Gastrocnemius medialis (tissue), 4 donors: ENCODE measurements at places on chromosomes 7 and 10.

GRCh38 chr10:53314876-53315275 lies 542.3 kb upstream of the MBL2 start:
- DNase-seq, result no peak
- no peaks in the 10 kb centered on the region for H3K36me3 ChIP-seq
- H3K27me3 ChIP-seq, result no peaks in the 10 kb centered on the region
- no peaks in the 10 kb centered on the region for H3K4me1 ChIP-seq
- H3K4me3 ChIP-seq, result no peak overlapping the region
- H3K27ac ChIP-seq, result no peak overlapping the region

- H3K36me3 ChIP-seq, result no peaks in the 10 kb centered on the region
- H3K4me3 ChIP-seq, result no peak overlapping the region
- H3K27ac ChIP-seq, result no peak overlapping the region
- H3K27me3 ChIP-seq, result no peaks in the 10 kb centered on the region
Measured at GRCh38 chr7:43077732-43078391, 34.6 kb upstream of the HECW1 start.

DNA sequence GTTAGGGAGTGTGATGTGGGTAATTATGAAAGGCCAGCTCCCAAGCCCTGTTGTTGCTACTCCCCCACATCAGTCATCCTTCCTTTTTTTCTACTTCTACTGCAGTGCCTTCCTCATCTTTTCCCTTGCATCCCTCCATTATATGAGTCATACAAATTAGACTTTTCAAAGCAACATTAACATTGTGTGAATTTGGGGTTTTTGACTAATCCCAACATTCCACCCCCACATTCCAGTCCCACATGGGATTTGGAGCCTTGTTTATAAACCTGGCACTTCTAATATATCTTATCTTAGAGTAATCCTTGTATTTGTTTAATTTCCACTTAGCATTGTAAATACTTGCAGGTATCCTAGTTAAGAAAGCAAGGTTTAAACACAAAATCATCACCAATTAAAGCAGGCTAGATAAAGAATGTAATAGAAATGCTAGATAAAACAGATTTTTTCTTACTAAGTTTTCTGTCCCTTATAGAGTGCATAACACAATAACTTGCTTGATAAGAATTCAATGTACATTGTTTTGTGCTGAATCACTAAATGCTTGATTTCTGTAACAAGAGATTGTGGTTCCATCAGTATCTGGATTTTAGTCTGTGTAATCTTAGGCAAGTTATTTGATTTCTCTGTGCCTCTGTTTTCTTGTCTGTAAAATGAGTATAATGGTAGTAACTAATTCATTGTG lies 165.8 kb downstream of the CFTR start:
- H3K4me1 ChIP-seq, result no peaks in the 10 kb centered on the region
- H3K36me3 ChIP-seq, result no peaks in the 10 kb centered on the region
- DNase-seq, result no peak
- H3K27me3 ChIP-seq, result no peaks in the 10 kb centered on the region
- H3K4me3 ChIP-seq, result no peak overlapping the region

DNA sequence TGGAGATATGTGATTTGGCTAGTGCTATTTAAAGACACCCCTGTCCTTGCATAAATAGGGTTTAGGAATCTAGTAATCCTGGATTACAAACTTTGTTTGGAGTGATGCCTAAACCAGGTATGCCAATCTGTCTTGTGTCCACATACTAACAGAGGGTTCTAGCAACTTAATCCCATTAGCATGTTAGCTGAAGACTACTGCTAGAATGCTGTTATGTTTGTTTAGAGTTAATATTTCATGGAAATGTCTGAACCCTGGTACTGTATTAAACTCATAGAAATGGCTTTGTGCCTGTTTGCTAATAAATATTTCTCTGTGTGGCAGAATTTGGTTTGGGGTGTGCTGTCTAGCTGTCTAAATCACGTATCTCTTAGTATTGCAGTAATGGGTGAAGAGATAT lies 150.8 kb downstream of the PFKFB3 start:
- no peak overlapping the region for H3K27ac ChIP-seq
- H3K4me1 ChIP-seq, result no peaks in the 10 kb centered on the region

- peaks cover 7% of the 10 kb centered on the region for H3K4me1 ChIP-seq
- H3K27me3 ChIP-seq, result peaks cover 3% of the 10 kb centered on the region
- DNase-seq, result no peak
- no peaks in the 10 kb centered on the region for H3K36me3 ChIP-seq
- peak overlapping the region; percentile 87 for H3K27ac ChIP-seq
- H3K4me3 ChIP-seq, result peak overlapping the region; percentile 72
Measured at GRCh38 chr10:22252224-22252800, 34.5 kb upstream of the EBLN1 start.

- H3K27ac ChIP-seq, result no peak overlapping the region
- DNase-seq, result no peak
- H3K27me3 ChIP-seq, result peaks cover 5% of the 10 kb centered on the region
- H3K36me3 ChIP-seq, result no peaks in the 10 kb centered on the region
- no peaks in the 10 kb centered on the region for H3K4me1 ChIP-seq
- H3K4me3 ChIP-seq, result no peak overlapping the region
Measured at GRCh38 chr10:28509286-28509685, 23.6 kb upstream of the WAC start.

DNA sequence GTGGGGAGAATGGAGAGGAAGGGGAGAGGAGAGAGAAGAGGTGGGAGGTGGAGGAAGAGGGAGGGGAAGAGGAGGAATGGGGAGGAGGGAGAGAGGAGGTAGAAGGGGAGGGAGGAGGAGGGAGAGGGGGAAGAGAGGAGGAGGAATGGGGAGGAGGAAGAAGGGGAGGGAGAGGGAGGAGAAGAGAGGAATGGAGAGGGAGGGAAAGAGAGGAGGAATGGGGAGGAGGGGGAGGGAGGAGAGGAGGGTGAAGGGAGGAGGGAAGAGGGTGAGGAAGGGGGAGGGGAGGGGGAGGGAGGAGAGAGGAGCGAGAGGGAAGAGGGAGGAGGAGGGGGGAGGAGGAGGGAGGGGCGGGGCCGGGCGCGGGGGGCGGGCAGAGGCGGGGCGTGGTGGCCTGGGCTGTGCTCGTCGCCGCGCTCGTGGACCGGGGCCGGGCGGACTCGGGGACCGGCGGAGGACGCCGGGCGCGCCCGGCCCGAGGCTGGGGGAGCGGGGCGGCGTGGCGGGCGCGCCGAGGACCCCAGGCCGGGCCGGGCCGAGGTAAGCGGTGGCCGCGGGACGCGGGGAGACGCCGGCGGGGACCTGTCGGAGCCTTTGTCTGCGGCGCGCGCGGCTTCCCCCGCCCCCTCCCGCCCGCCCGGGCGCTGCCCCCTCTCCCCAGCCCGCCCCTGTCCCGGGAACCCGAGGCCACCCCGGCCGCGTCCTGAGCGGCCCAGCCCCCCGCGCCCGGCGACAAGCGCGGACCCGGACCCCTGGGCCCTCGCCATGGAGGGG lies at the start of gene SLC29A4:
Gene SLC29A4 (plus strand): TSS at position 401 of the 774 bp plus-strand sequence. CDS start 4,874 bp downstream, outside the sequence.
- H3K27ac ChIP-seq, result no peak within 1 kb of the TSS
- no peaks in the 10 kb centered on the region for H3K4me1 ChIP-seq
- H3K4me3 ChIP-seq, result peak within 1 kb of the TSS; percentile 47
- no peak for DNase-seq

GRCh38 chr7:105675934-105676371 lies 94.7 kb upstream of the EFCAB10 start:
- no peak for DNase-seq
- no peak overlapping the region for H3K27ac ChIP-seq
- peaks cover 65% of the 10 kb centered on the region for H3K4me1 ChIP-seq
- no peaks in the 10 kb centered on the region for H3K27me3 ChIP-seq
- no peak overlapping the region for H3K4me3 ChIP-seq
- no peaks in the 10 kb centered on the region for H3K36me3 ChIP-seq

GRCh38 chr7:112172870-112173567 lies 33.2 kb downstream of the DOCK4 start:
- H3K36me3 ChIP-seq, result no peaks in the 10 kb centered on the region
- H3K27ac ChIP-seq, result peak overlapping the region; percentile 57
- peaks cover 15% of the 10 kb centered on the region for H3K4me1 ChIP-seq
- no peaks in the 10 kb centered on the region for H3K27me3 ChIP-seq

- H3K27me3 ChIP-seq, result no peaks in the 10 kb centered on the region
- no peaks in the 10 kb centered on the region for H3K4me1 ChIP-seq
- no peak for DNase-seq
- no peaks in the 10 kb centered on the region for H3K36me3 ChIP-seq
- no peak overlapping the region for H3K27ac ChIP-seq
Measured at GRCh38 chr7:136709876-136710275, 158.6 kb upstream of the CHRM2 start.

GRCh38 chr7:26286157-26286556 lies 5.5 kb upstream of the SNX10 start:
- no peaks in the 10 kb centered on the region for H3K27me3 ChIP-seq
- no peak overlapping the region for H3K4me3 ChIP-seq
- no peaks in the 10 kb centered on the region for H3K4me1 ChIP-seq
- DNase-seq, result no peak
- no peak overlapping the region for H3K27ac ChIP-seq

GRCh38 chr7:132732321-132732865 lies 156.1 kb upstream of the PLXNA4 start:
- no peak overlapping the region for H3K27ac ChIP-seq
- H3K36me3 ChIP-seq, result no peaks in the 10 kb centered on the region
- no peak overlapping the region for H3K4me3 ChIP-seq
- DNase-seq, result no peak

DNA sequence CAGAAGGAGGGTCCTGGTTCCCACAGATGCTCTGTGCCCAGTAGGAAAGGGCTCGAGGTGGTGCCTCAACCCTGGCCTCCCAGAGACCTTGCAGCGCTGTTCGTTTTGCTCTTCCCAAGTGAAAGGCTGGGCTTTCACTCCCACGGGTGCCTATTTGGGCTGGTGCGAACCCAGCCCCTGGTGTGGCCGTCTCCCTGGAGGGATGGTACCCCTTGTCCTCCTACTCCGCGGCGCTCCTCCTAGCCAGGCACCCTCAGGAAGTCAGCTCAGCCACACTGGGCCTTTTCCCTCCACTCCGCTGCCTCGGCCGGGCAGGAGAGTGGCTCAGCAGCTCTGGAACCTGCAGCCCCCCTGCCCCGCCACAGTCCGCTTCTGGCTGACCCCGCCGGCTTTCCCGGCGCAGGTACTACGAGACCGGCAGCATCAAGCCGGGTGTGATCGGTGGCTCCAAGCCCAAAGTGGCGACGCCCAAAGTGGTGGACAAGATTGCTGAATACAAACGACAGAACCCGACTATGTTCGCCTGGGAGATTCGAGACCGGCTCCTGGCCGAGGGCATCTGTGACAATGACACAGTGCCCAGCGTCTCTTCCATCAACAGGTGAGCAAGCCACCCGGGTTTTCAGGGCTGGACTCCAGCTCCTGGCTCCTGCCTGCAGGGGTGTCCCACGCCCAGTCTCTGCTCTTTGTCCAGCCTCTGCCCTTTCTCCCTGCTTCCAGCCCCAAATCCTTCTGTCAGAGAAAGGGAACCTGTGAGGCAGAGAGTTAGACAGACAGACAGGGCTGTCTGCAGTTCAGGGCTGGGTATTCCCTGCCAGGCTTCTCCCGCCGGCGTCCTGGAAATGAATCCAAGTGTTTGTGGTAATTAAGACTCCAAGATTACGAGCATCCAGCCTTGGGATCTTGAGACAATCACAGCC lies 5.2 kb downstream of the PAX2 start:
- H3K36me3 ChIP-seq, result no peaks in the 10 kb centered on the region
- H3K4me1 ChIP-seq, result peaks cover 23% of the 10 kb centered on the region
- DNase-seq, result no peak
- no peak overlapping the region for H3K27ac ChIP-seq
- peaks cover 90% of the 10 kb centered on the region for H3K27me3 ChIP-seq
- no peak overlapping the region for H3K4me3 ChIP-seq

DNA sequence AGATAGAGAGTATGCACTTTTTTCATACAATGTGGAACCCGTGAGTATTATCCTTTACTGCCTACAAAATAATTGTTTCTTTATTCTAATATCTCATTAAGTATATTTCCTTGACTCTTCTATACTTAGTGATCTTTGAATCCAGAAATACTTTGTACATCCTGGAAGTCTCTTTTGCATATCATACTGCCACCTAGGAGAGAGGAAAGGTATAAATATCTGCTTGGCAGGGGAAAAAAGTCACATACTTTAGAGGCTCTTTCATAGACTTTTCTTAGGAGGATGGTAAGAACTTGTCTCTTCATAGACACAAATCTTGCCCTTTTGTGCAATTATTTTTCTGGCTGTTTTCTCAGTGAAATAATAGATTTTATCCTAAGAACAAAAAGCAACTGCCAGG lies 436.0 kb downstream of the PAXIP1 start:
- no peaks in the 10 kb centered on the region for H3K27me3 ChIP-seq
- no peak overlapping the region for H3K4me3 ChIP-seq
- no peak for DNase-seq
- H3K4me1 ChIP-seq, result no peaks in the 10 kb centered on the region
- no peak overlapping the region for H3K27ac ChIP-seq

- no peak overlapping the region for H3K27ac ChIP-seq
- no peaks in the 10 kb centered on the region for H3K4me1 ChIP-seq
- no peak overlapping the region for H3K4me3 ChIP-seq
Measured at GRCh38 chr7:103573479-103574058, 127.6 kb upstream of the SLC26A5 start.

GRCh38 chr7:2037301-2037807 lies 195.4 kb downstream of the MAD1L1 start:
- peaks cover 3% of the 10 kb centered on the region for H3K4me1 ChIP-seq
- no peaks in the 10 kb centered on the region for H3K27me3 ChIP-seq
- peak overlapping the region; percentile 15 for H3K4me3 ChIP-seq
- DNase-seq, result no peak
- H3K36me3 ChIP-seq, result no peaks in the 10 kb centered on the region

DNA sequence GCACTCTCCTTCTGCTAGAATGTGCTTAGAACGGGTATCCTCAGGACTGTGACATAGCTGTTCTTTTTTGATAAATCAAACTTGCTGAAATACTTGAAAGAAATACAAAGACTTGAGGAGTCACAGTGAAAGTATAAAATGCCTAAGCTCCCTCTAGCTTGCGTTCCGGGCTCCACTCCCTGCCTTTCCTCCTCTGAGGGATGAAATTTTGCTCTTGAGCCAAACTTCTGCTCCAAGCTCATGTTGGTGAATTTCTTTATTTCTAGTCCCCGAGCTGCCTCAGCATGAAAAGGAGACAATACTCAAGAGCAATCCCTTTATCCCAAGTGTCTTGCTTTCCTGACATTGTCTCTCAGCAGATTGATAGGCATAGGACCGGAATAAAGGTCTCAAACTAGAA lies 499.6 kb upstream of the ADARB2 start:
- H3K27me3 ChIP-seq, result no peaks in the 10 kb centered on the region
- H3K27ac ChIP-seq, result no peak overlapping the region
- no peak for DNase-seq
- no peaks in the 10 kb centered on the region for H3K36me3 ChIP-seq

DNA sequence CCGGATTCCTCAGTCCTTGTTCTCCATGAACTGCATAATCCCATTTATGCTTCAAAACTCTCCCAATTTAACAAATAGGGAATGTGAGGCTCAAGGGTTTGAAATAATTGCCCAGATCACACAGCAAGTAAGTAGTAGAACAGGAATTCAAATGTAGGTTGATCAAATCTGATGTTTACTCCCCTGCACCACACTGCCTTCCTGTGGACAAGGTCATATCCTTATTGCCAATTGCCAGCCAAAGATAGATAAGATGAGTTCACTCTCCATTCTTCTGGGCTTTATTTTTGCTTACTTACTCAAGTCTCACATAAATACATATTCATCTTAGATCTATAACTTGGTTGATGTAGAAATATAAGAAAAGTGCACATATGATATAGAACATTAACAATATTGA lies 435.2 kb upstream of the ETV1 start:
- no peaks in the 10 kb centered on the region for H3K4me1 ChIP-seq
- no peak overlapping the region for H3K4me3 ChIP-seq
- H3K27me3 ChIP-seq, result no peaks in the 10 kb centered on the region
- DNase-seq, result no peak
- no peaks in the 10 kb centered on the region for H3K36me3 ChIP-seq

GRCh38 chr7:116542618-116543017 lies 17.8 kb downstream of the CAV1 start:
- no peak for DNase-seq
- peaks cover 14% of the 10 kb centered on the region for H3K4me1 ChIP-seq
- peak overlapping the region; percentile 31 for H3K27ac ChIP-seq
- H3K36me3 ChIP-seq, result no peaks in the 10 kb centered on the region
- no peak overlapping the region for H3K4me3 ChIP-seq
